Stimulated activated CD8-positive, alpha-beta memory T cell treated with anti-CD3 and anti-CD28 coated beads, Interleukin-4, amount 100 ng/mL, for 1 hour (primary cell): ENCODE measurements at places on chromosomes 2 and 18.

- DNase-seq: no peak
These were observed 230.9 kb upstream of the SLC14A2 start for GRCh38 chr18:45384137-45384961.

- DNase-seq: no peak
These were observed 1354.9 kb upstream of the TMEFF2 start for GRCh38 chr2:193549661-193550060.

GRCh38 chr18:2480536-2480935 lies 90.8 kb downstream of the METTL4 start:
- DNase-seq: no peak

DNA sequence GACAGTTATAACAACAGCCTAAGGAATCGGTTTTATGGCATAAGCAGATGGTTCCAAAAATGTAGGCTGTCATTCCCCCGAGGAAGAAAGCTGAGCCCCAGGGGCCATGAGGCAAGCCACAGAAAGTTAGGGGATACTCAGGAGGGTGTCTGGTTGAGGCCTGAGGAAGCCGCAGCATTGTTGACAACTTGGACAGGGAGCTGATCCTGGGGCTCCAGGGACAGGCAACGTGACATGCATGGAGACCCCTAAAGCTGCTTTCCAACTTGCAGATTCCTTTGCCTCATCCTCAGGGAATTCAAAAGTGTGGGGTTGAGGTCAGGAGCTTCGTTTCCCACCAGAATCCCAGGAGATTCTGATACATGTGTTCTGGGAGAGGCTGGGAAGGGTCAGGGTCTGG lies 20.9 kb downstream of the CELF4 start:
- no peak for DNase-seq

DNA sequence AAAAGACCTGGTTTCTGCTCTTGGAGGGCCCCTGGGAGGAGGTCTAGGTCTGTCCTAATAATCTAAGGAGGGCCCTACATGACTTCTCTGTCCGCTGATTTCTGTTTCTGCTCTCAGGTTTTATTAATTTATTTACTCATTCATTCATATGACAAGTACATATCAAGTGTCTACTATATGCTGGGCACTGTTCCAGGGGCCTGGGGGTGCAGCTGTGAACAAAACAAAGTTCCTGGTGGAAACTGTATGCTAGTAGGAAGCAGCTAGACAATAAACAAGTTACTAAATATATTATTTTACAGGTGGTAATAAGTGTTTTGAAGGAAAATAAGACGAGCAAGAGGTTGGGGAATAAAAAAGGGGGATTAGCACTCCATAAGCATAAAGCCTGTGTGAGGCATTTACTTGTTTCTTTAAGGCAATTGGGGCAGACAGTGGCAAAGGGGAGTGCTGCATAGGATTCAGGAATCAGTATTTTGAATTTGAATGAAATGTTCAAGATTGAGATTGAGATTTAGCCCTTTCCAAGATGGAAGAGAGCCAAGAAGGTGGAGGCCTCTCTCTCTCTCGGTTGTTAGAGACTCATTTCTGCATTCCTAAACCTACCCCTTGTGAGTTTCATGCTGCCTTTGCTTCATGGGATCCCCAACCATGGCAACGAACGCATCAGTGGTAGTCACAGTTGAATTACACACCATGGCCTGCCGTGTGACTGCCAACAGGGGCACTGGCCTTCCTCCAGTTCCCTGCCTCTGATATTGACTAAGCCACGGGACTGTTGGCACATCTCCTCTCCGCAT lies 28.3 kb downstream of the DRC1 start:
- no peak for DNase-seq

GRCh38 chr2:72150861-72151356 lies 3.2 kb upstream of the CYP26B1 start:
- DNase-seq: no peak

GRCh38 chr2:183224948-183225347 lies 100.7 kb downstream of the NUP35 start:
- no peak for DNase-seq

GRCh38 chr2:57417007-57417406 lies 629.6 kb upstream of the VRK2 start:
- DNase-seq: no peak

GRCh38 chr2:100256416-100256815 lies 65.9 kb downstream of the LONRF2 start:
- DNase-seq: no peak

GRCh38 chr18:2883076-2883735 lies 36.4 kb downstream of the EMILIN2 start:
- no peak for DNase-seq

DNA sequence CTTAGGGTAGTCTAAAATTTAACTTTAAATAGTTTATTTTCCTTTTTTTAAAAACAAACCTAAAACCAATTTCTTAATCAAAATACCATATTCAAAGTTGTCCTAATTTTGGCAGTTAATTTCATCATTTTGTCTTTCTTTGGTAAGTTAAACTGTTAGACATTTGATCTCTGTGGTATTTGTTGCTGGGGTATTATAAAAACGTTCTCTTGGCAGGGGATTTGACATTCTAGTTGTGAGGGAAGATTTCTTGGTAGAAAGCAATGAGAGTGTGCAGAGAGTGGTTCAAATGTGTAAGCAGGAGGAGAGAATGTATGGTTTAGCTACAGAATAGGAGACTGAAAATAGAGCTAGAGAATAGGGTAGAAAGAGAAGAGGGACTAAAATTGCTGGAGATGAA lies 14.6 kb downstream of the GULP1 start:
- no peak for DNase-seq

- no peak for DNase-seq
These were observed 125.9 kb downstream of the PLA2R1 start for GRCh38 chr2:159936471-159936870.

DNA sequence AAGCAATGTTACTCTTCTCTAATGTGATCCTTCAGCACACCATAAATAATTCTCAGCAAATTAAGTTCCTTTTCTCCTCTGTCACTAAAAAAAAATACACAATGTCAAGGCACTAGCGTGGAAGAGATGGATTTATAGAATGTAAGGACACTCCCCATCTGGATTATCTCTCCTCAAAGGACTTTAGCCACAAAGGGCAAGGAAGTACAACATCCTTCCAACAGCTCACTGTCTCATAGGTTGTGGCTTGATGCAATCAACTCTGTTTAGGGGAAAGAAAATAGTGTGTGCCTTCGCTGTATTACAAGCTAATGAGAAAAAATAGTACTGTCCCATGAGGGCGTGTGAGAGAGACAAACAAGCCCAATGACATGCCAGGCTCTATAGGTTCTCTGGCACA lies 129.1 kb upstream of the DNMT3A start:
- no peak for DNase-seq

GRCh38 chr2:120984046-120984445 lies 248.4 kb downstream of the GLI2 start:
- DNase-seq: no peak

GRCh38 chr2:195486987-195487644 lies 169.9 kb upstream of the SLC39A10 start:
- no peak for DNase-seq

DNA sequence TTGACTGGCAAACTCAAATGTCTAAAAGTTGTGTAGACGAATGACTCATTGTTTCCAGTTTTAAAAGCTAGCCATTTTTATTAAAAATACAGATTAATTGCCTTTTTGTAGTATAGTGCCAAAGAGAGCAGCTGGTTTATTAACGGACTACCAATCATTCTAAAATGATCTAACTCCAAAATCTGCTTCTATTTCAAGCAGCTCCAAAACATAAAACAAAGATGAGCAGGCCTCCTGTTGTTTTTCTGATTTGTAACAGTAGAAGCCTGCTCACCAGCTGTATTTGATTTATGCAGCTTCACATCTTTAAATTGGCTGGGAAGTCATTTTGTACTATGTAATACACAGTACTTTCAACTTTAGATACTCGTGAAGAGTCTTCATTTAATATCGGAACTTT lies 171.8 kb downstream of the UBR3 start:
- no peak for DNase-seq

- DNase-seq: no peak
These were observed 588.2 kb downstream of the IRS1 start for GRCh38 chr2:226211439-226211838.
